ENCODE measurements at places on chromosomes 5 and 9. TPM values are rescaled to one million over a fixed set of nuclear protein-coding genes. Genes with fewer than 3 reads are reported as not detected.

Gene CYFIP2
- total RNA-seq = 9.4 TPM

Gene BARHL1
- total RNA-seq = not detected

Gene ANXA1
- total RNA-seq = 74.1 TPM

Gene FOXD4L4
- total RNA-seq = 0.08 TPM

Gene PCDHGA2
- total RNA-seq = 0.39 TPM

Gene TLX3
- total RNA-seq = not detected

Gene SPZ1
- total RNA-seq = not detected

Gene PRRX2
- total RNA-seq = 31.1 TPM

Gene PLPP7
- total RNA-seq = 5.1 TPM

Gene PDE6A
- total RNA-seq = 0.13 TPM

Gene EXD3
- 9.7 TPM for total RNA-seq

Gene SUB1
- 201 TPM for total RNA-seq

Gene ARSI
- total RNA-seq = 14.1 TPM

Gene FAM153A
- total RNA-seq = not detected

Gene C9
- total RNA-seq = not detected

Gene GABRA1
- total RNA-seq = not detected

Gene SPATA9
- total RNA-seq = not detected

Gene RECK
- 8.9 TPM for total RNA-seq

Gene PRELID1
- 69.7 TPM for total RNA-seq

Gene SIT1
- not detected for total RNA-seq

Gene C5orf24
- 63.3 TPM for total RNA-seq

Gene PCDHB15
- total RNA-seq = 0.48 TPM

Gene ARID3C
- not detected for total RNA-seq

Gene MYORG
- 2.1 TPM for total RNA-seq

Gene SLC25A2
- not detected for total RNA-seq
